ENCODE measurements at places on chromosomes 2 and 18. TPM values are rescaled to one million over a fixed set of nuclear protein-coding genes. Genes with fewer than 3 reads are reported as not detected.

CHRNG gene
- not detected for total RNA-seq

IL36G gene
- not detected for total RNA-seq

MYO3B gene
- total RNA-seq = 0.09 TPM

DNA sequence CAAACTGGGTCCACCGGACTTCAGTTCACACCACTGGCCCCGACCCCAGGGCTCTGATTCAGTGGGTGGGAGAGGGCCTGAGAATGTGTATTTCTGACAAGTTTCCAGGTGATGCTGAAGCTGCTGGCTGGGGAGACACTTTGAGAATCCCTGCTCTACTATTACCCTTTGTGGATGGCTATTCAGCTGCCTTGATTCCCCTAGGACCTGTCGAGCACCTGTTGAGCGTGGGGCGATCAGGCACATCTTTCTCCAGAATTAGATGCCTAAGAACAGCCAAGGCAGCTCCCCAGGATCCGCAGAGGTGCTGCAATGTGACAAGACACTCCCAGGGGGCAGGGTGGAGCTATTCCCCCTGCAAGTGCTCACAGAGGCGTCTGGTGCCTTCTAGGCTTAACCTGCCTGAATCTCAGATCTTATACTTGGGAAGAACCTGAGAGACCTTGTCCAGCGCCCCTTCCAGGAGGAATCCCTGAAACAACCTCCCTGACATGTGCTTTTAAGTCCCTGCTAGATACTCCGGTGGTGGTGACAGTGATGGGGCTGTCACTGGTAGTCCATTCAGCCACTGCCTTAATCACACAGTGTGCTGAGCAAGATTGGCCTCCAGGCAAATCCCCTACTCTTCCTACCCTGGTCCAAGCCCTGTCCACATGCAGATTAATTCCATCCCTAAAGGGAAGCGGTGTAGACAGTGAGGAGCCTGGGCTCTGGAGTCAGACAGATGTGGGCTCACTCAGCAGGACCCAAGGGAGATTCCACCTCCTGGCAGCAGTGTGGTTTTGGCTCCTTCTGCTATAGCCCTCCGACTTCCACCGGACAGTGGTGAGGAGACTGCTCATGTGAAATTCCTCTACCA lies 43.4 kb upstream of the OTOF start:
- no peak for DNase-seq

DNA sequence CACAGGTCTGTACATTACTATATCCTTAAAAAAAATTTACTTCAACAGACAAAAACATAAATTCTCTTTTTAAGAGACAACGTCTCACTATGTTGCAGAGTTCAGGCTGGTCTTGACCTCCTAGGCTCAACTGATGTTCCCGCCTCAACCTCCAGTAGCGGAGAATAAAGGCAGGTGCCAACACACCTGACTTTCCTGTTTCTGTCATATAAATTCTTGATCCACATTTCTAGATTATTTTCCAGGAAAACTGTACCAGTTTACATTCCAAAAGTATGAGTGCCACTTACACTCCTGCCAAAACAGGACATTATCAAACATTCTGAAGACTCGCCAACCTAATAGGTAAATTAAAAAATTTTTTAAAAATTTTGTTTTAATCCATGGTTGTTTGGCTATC lies 48.6 kb downstream of the PUM2 start:
- DNase-seq = no peak

- no peak for DNase-seq
These were observed 16.2 kb downstream of the ATIC start for GRCh38 chr2:215328066-215328465.

DNA sequence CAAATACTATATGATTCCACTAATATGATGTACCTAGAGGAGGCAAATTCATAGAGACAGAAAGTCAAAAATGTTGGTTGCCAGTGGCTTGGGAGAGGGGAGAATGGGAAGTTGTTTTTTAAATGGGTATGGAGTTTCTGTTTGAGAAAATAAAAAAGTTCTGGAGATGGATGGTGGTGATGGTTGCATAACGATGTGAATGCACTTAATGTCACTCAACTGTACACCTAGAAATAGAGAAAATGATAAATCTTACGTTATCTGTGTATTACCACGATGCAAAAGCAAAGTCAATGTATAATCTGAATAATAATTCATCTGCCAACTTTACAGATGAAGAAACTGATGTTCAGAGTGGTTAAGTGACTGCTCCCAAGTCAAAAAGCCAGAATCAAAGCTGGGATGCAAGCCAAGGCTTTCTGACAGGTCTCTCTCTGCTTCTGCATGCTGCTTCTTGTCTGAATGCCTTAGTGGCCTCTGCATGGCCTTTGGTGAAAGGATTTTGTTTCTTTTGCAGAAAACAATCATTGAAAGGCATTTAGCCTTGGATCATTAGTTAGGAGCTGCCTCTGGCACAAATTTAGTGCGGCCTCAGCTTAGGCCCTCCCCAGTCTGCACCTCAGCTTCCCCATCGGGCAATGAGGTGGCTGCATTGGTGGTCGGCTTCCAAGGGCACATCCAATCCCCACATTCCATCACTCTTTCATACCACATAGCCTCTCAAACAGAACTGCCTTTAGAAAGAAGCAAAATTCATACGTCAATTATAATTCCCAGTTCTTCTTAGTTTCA lies 46.5 kb upstream of the MYCN start:
- DNase-seq = no peak

DNA sequence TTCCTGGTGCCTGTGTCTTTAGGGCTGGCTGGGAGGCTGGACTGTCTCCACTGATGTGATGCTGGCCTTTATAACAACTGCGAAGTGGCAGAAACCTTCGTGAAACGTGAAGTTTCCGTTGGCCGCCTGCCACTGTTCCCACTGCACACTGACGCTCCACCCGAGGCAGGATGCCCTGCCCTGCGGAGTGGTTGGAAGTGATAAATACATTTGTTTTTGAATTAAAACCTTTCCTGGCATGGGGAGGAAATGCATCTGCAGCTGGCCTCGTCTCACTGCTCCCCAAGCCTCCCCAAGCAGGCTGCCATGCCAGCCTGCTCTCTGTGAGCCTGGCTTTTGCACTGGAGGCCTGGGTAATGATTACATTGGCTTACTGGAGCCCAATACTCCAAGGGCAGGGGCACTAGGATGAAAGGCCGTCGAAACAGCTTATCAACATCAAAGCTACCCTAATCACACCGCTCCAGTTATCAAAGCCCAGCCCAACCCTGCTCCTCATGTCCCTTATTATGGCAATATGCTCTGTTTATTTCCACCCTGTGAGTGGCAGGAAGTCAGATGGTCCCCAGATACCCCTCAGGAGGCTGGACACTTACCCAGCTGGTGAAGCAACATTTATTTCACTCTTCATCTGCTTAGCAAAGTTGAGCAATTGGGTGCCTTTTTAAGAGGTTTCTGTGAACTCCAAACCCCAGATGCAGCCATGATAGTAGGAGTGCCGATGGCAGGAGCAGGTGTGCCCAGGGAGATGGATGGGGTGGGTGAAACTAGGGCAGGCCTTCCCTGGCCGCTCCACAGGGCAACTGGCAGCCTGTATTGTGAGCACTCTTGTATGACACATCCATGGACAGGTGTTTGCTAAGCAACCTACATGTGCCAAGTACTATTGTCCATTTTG lies 97.4 kb upstream of the ITGA6 start:
- DNase-seq = peak; percentile 73

DNA sequence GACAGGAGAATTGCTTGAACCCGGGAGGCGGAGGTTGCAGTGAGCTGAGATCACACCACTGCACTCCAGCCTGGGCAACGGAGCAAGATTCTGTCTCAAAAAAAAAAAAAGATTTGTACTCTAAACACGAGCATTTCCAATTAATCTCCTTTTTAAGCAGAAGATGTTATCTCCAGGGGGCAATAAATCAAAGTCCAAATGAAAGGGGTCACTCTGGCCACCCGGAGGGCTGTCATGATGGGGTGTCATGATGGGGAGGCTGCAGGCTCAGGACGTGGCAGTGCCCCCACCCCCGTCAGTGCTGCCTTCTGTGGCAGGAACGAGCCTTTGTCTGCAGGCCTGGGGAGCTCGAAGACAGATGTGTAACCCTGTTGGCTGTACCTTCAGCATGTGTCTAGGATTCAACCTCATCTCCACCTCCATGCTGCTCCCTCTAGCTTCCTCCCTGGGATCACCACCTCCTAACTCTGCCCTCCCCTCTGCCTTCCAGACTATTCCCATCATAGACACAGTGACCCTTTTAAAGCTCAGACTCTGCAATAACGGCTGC lies 76.9 kb upstream of the YWHAQ start:
- no peak for DNase-seq

- peak; percentile 36 for DNase-seq
These were observed 1.1 kb downstream of the GLI2 start for GRCh38 chr2:120736624-120737339.

GRCh38 chr2:145258903-145259579 lies 739.1 kb upstream of the ZEB2 start:
- DNase-seq = no peak

DNA sequence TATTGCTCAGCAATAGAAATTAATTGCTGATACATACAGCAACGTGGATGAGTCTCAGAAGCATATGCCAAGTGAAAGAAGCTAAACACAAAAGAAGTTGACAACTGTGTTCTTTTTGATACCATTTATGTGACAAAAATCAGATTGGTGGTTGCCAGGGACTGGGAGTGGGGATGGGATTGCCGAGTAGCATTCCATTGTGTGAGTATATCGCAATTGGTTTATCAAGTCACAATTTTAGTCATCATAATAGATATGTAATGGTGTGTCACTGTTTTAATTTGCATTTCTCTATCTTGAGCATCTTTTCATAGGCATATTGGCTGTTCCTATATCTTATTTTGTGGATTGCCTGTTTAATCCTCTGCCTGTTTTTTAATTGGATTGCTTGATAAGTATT lies 20.9 kb downstream of the STRADB start:
- DNase-seq = no peak

Data from left colon (tissue), 2 donors.